ENCODE measurements at places on chromosomes 7 and 10. TPM values are rescaled to one million over a fixed set of nuclear protein-coding genes. Genes with fewer than 3 reads are reported as not detected.

GRCh38 chr7:40135317-40135610 is 459 bp downstream of the SUGCT start:
- DNase-seq: no peak

DNA sequence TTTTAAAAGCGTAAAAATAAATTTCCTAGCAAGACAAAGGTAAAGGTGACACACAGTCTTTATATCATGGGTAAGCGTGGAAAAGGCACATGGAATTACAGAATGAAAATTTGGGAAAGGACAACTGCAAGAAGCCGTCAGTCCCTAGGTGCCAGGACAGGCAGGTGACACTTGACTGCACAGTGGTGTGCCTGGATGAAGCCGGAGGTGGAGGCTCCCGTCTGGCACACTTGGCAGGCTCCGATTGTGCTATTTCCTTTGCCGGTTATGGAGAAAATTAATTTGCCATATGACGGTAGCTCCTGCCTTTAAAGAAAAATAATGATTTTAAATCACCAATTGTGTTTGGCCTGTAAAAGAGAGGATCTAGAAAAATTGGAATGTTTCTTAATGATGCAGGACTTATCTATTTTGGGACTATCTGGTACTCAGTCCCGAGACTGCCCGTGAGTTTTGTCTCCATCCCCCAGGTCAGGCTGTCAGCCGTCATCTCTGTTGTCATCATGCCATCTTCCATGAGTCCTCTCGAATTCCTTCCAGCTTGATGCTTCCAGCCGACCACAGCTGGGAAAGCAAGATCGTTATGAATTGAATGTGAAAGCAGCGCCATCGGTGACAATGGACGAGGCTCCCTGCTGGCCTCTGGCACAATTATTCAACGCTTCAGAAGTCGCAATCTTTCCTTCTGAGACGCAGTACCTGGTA is 56.2 kb upstream of the MGMT start:
- DNase-seq: no peak

The OGA gene
- 90.2 TPM for total RNA-seq

DNA sequence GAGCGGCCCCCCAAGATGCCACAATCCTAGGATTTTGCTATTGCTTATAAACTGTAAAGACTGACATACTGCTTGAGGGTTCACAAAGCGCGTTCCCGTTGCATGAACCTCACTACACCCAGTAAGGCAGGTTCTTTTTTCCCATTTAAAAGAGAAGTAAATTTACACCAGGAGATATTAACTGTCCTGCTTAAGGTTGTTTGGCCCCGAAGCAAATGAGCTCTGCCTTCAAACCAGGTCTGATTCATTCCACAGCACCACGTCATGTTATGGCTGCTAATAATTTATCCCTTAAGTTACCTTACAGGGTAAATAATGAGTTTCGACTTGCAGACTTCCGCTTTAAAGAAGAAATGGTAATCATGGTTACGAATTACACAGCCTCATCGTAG is 559 bp upstream of the FKBP14 start:
- DNase-seq: no peak

GRCh38 chr7:132321387-132321786 is 254.9 kb downstream of the PLXNA4 start:
- DNase-seq: no peak

DNA sequence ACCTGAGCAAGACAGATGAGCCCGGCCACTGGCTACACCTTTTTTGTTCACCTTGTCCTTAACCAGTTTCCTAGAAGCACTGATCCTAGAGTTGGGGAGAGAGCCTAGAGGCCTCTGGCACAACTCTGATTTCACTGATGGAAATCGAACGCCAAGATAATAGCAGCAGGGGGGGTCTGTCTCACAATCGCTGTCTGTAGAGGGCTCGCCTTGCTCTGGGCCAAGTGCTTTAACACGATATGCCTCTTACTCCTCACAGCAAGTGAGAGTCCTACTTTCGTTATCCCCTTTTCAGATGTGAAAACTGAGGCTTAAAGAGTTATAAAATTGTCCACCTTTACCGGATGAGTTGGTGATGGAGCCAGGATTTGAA is 472 bp downstream of the RASSF4 start:
- no peak for DNase-seq

DNA sequence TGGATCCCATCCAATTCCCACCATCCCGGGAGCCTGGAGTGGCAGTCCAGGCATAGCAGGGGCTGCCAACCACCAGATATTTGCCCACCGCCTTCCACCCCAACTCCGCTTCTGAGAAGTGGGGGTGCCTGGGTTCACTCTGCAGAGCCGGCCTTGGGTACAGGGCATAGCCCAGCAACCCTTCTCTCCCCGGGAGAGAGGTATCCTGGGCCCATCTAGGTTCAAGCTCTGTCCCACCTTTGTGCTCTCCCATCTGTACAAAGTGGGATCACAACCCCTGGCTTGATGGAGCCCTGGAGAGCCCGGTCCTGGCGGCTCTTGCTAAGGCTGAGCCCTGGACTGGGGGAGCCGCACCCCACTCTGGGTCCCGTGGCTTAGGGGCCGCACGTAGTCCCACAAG is 12.2 kb downstream of the MICALL2 start:
- no peak for DNase-seq

DNA sequence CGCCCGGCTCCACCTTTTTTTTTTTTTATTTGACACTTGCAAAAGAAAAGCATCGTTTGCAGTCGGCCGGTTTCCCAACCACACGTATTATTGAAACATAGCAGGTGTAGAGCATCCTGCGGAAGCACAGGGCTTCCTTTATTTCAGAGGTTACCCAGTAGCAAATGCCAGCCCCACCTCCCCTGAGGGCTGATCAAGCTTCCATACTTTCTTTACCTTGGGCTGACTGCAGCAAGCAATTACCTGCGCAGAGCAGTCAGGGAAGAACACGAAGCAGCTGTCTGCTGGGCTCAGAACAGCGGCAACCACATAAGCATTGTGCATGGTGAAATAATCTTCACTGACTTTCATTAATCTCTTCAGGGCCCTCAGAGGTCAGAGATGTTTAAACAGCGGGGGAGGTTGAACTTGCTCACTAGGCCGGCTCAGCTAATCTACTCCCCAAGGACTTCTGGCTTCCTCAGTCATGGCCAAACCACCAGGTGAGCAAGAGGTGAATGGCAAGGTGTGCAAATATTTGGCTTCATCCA is 784.7 kb upstream of the AUTS2 start:
- DNase-seq: no peak

DNA sequence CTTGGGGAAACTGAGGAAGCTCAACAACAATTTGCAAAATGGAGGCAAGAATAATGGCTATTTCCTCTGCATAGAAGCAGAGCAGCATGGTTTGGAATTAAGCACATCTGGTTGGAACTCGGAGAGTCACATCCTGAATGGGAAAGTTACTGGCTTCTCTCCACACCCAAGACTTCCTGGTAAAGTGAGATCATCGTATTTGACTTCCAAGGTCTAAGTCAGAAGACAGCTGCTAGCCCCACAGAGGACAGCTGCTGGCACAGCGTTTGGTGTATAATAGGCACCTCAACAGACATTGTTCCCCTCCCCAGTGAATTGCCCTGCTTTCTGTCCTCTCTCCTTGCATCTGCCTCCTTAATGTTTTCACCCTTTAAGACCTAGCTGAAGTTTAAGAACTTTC is 37.0 kb upstream of the NRF1 start:
- no peak for DNase-seq

The PILRA gene
- total RNA-seq: 1.3 TPM

The SDHAF3 gene
- total RNA-seq: 12.1 TPM

The ASAH2 gene
- total RNA-seq: 4.4 TPM

DNA sequence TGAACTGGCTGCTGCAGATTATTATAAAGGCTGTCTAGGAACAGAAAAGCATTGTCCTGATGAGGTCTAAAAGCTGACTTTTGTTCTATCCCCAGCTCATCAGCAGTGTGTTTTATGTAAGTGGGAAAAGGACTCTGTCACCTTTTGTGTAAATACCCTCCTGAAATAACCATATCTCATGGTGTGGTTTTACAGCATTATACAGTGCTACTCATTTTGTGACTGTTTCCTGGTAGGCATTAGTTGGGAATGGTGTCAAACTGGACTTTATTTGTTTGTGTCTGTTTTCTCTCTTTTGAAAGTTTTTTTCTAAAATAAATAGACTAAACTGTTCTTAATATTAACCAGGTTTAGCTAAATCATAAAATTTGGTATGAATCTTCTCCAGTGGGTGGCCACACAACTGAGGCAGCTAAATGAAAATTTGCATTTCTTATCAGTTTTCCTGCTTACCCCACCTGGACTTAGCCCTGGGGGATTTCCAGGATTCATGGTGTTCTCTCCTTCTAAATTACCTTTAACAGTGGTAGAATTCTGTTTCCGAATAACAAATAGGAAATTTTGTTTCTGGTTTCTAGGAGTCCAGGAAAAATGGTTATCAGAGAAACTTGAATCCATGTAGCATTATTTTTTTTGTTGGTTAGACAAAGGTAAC is 140.9 kb downstream of the LHFPL3 start:
- DNase-seq: no peak

The NET1 gene
- total RNA-seq: 80.1 TPM

DNA sequence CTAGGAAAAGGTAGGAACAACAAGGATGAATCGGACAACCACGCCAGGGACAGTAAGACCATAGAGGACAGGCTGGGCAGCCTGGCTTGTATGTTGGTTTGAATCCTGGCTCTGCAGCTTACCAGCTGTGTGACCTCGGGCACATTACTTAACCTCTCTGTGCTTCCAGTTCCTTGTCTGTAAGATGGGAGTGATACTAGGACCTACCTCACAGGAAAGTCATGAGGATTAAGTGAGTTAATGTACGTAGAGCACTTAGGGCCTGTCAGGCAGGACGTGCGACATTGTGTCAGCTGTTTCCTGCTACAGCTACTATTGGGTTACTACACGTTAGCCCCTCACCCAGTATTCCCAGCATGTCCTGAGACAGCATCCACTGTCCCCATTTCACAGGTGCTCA is 32.1 kb downstream of the PLAC9 start:
- DNase-seq: no peak

GRCh38 chr7:91288208-91288824 is 24.1 kb downstream of the FZD1 start:
- no peak for DNase-seq

DNA sequence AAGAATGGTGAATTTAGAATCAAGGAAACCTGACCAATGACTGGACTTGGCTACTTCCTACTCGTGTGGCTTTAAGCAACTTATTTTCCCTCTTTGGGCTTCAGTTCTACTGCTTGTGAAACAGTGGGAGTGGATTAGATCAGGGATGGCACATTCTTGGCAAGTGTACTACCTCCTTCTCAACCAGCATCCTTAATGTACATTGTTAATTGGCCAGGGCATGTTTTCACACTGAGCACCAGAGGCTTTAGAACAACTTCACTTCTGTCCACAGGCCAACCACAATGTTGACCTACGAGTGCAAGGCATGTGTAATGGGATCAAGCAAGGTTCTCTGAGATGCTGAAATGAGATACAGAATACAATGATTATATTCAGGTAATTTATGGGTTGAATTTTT is 315.3 kb downstream of the ADRA2A start:
- no peak for DNase-seq

The DOCK1 gene
- 60.6 TPM for total RNA-seq

DNA sequence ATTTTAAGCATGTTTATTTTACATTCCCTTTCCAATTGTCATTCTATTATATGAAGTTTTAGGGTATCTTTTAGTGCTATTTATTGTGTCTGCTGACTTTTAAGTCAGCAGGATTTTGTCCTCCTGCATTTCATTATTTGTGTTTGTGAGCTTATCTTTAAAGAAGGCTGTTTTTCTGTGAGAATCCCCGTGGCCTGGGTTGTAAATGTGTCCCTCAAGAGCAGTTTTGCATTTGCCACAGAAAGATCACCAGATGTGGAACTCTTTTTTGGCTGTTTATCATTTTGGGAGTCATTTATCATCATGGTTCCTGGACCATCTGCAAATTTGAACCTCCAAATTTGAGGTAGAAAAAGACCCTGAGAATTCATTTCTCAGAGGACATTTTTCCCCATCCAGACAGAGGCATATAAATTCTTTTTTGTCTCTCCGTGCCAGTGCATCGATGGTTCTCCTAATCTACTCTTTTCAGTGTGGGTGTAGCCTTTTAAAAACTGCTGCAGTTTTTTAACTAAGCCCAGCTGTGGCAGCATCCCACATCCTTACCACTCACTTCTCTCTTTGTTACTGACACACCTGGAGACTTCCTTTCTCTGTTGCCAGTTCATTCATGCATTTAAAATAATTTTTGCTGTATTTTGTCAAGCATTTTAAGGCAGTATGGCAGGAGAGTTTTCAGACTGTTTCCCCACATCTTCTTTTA is 20.1 kb upstream of the MTURN start:
- no peak for DNase-seq

DNA sequence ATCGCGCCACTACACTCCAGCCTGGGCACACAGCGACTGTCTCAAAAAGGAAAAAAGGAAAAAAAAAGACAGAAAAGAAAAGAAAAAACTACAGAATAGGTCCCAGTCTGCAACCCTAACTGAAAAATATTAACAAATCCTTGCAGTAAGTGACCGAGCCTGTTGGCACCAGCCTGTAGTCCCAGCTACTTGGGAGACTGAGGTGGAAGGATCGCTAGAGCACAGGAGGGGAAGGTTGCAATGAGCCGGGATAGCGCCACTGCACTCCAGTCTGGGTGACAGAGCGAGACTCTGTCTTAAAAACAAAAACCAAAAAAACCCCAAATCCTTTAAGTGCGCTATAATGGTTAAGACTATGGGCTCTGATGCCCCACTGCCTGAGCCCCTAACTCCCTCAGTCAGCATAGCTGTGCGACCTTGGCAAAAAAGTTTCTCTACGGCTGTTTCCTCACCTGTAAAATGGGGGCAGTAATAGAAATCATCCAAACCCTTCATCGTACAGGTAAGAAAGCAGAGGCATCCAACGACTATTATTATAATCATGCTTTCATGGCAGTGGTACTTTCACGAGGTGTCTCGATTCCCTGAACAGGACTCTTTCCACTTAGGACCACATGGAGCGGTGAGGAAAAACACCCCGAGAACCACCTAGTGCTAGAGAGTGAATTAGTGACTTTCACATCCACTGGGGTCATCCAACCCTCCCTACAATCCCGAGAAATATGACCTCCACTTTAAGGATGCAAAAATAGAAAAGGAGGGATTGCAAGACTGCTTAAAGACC is 755 bp downstream of the TOMM7 start:
- no peak for DNase-seq

GRCh38 chr7:27110186-27111031 is 7.9 kb upstream of the HOXA2 start:
- DNase-seq: peak; percentile 59

DNA sequence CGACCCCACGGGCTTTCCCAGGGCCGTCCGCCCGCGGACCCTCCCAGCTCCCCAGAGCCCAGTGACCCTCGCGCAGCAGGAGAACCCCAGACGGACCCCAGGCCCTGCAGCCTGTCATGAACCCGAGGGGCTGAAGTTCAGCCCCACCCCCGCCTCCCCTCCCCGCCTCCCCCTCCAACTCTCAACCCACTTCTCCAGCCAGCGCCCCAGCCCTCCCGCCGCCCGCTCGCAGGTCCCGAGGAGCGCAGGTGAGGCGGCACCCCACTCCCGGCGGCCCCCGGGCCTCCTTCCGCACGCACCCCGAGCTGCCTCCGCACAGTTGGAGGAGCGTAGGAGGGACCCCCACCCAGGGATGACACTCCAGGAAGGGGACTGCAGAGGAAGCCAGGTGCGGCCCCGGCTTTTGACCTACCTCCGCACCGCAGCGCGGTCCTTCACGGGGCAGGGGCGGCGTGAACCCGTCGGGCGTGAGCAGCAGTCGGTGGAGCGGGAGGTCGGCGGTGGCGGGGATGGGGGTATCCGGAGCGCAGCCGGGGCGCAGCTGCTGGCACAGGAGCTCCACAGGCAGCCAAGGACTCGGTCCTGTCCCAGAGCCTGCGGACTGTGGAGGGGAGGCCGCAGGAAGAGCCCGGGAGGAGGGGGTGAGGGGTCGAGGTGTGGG is at the start of gene TMEM176A:
Gene TMEM176A, plus strand, starts transcription at position 189 of the 661 bp plus-strand sequence. CDS start 782 bp downstream, outside the sequence.
- no peak for DNase-seq

GRCh38 chr10:116203661-116204060 is 69.3 kb downstream of the GFRA1 start:
- no peak for DNase-seq

The RET gene
- total RNA-seq: 0.97 TPM

Measured in suprapubic skin (tissue), 4 donors.